NCI-H187 treated with DMSO at 0.1 percent for 48 hours (cell line): ENCODE measurements at places on chromosomes 3 and 15.

DNA sequence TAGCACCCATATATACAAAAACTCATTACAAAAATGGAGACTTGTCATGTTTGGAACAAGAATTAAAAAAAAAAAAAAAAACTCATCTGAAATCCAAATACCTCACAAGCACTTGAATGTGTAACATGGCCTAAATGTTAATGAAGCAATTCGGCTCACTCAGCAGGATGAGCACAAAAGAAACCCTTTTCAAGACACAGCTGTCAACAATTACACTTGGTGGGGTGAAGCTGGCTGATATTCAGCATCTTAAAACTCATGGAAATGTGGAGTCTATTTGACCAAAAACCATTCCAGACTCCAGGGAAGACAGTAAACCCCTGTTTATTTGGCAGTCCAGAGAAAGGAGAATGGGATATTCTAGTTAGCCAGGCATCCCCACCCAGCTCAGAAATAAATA lies 205.4 kb upstream of the TSC22D2 start:
- DNase-seq = no peak

- no peak for DNase-seq
These were observed 55.7 kb downstream of the CEMIP start for GRCh38 chr15:80834906-80835305.

GRCh38 chr3:42582474-42583070 lies 805 bp upstream of the SEC22C start:
- no peak for DNase-seq

- DNase-seq = no peak
These were observed 77.1 kb upstream of the FNDC3B start for GRCh38 chr3:171962137-171962720.

GRCh38 chr3:10708216-10708893 lies 107.7 kb upstream of the SLC6A11 start:
- no peak for DNase-seq

- DNase-seq = no peak
These were observed 100.4 kb downstream of the CORO2B start for GRCh38 chr15:68679161-68679560.

GRCh38 chr3:175029828-175030227 lies 170.7 kb downstream of the NAALADL2 start:
- DNase-seq = no peak

GRCh38 chr3:54376142-54376807 lies 253.9 kb downstream of the CACNA2D3 start:
- DNase-seq = no peak

GRCh38 chr3:29312395-29312794 lies 31.5 kb downstream of the RBMS3 start:
- DNase-seq = no peak

GRCh38 chr3:65806600-65806999 lies 232.1 kb downstream of the MAGI1 start:
- DNase-seq = no peak

GRCh38 chr3:142481196-142481595 lies 33.4 kb upstream of the XRN1 start:
- no peak for DNase-seq

DNA sequence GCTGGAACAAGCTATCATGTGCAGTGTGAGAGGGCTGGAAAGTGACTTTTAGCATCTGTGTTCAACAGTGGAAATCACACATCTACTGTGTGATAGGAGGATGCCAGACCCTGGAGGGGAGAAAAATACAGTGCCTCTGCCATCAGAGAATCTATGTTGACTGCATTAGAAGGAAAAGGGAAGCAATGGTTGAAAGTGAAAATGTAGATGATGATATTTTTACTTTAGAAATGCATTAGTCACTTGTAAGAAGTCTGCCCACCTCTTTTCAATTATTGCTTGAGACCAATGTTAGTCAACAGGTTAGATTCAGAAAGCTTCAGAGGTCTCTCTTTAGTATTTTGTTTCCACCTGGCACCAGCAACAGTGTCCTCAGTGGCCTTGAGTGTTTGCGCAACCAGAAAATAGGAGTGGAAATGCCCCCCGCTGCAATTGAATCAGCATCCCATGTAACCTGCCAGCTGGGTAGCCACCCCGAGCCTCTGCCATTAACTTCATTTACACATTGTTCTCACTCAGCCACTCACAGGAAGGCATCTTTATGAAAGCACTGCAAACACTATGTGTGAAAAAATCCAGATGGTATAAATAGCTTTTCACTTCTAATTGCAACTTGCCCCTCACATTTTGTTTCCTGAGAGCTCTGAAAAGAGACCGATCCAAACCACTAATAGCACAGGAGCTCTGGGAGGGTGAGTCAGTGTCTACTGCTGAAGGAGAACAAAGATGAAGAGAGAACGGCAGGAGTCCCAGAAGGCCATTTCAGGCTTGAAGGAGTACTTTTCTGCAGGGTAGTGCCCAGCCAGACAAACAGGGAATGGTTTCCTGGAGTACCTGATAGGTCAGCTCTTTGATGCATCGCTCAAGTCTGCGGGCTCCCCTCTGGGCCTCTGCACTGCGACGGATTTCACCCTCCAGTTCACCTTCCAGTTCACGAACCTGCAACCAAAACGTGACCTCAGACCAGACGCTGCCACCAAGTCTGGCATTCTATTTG lies 92.1 kb downstream of the HHLA2 start:
- DNase-seq = peak; percentile 89

- DNase-seq = no peak
These were observed 22.3 kb upstream of the GP9 start for GRCh38 chr3:129038121-129038855.

DNA sequence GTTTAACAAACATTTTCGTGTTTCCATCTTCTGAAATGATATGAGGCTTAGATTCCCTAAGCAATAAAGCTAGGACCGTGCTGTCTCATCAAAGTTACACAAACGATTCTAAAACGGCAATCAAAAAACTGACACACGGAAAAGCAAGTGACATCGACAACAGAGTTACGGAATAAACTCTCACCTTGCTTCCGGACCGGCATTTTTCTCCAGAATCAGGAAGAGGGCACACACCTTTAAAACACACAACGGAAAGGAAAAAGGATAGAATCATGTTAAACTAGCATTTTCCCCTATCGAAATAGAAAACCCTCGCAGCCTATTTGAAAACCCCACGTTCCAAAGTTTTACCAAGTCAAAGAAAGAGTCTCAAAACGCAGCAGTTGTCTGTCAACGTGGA lies 1.4 kb downstream of the DLG1 start:
- no peak for DNase-seq

DNA sequence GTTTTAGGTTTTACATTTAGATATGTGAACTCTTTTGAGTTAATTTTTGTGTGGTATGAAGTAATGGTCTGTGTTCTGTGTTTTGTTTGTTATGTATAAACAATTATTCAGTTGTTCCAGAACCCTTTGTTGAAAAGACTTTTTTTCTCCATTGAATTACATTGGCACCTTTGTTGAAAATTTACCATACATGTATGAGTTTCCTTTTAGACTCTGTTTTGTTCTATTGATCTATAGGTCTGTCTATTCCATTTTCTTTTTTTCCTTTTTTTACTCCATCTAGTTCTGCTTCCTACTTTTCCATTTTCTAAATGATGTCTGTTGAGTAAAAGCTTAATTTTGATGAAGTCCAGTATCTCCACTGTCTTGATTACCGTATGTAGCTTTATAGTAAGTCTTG lies 31.4 kb downstream of the ARIH2 start:
- DNase-seq = no peak

DNA sequence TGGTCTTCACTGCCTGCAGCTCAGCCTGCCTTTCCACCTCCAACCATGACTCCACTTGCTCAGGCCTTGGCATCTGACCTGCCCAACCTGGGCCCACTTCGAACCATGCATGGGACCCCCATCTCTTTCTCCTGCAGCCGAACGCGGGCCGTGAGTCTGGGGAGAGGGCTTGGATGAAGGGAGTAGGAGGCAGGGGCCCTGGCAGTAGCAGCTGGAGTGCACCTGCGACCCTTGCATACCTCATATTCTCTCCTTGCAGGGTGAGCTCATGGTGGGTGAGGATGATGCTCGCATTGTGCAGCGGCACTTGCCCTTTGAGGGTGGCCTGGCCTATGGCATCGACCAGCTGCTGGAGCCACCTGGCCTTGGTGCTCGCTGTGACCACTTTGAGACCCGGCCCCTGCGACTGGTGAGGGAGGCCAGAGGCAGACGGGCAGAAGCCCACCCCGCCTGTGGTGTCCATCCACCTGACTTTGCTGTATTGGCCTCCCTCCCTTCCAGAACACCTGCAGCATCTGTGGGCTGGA lies 13.5 kb downstream of the NT5DC2 start:
- DNase-seq = no peak

GRCh38 chr15:78329625-78330024 lies 10.5 kb upstream of the CRABP1 start:
- no peak for DNase-seq

DNA sequence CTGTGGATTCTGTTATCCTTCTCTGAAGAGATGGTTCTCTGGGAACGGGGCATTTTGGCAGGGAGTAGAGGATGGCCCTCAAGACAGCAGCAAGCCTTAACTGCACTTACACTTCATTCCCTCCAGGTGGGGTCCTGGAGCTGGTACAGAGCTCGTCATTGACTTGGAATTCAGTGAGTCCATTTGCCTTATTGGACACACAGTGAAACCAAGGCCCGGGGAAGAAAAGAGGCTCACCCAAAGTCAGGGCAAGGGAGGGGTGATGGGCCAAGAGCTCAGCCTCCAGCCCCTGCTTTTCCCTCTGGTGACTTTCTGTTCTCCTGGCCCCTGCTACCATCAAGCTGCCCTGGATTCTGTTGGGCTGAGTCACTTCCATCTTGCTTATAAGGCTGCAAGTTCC lies 125.6 kb downstream of the ETFA start:
- DNase-seq = no peak

- no peak for DNase-seq
These were observed 33.7 kb downstream of the SST start for GRCh38 chr3:187636528-187636927.

DNA sequence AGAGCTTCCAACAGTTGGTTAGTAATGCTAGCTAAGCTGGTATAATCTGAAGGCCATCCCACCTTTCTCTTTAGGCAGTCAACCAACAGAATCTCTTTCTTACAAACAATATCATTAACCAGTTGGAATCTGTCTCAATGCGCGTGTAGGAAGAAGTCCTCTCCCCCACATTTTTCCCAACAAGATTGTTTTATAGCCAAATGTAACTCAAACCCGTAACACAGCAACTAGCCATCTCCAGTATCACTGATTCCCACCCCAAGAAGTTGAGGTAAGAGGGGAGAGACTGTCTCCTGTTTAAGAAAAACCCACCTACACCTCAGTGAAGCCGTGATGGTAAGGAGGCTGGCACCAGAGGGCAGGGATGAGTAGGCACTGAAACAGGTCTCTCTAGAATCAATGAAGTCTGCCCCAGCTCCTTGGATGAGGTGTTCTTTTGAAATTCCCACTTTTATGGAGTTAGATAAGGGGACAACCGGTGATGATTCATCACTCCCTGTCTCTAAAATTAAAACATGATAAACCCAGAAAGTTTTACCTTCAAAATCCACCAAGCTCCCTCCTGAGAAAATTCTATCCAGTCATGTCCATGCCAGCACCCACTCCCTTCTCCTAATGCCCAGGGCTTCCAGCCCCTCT lies 30.9 kb downstream of the CDC25A start:
- no peak for DNase-seq

- DNase-seq = no peak
These were observed 133.2 kb downstream of the LMLN start for GRCh38 chr3:198093112-198093679.

GRCh38 chr3:187750513-187751123 lies 5.3 kb upstream of the BCL6 start:
- DNase-seq = no peak

DNA sequence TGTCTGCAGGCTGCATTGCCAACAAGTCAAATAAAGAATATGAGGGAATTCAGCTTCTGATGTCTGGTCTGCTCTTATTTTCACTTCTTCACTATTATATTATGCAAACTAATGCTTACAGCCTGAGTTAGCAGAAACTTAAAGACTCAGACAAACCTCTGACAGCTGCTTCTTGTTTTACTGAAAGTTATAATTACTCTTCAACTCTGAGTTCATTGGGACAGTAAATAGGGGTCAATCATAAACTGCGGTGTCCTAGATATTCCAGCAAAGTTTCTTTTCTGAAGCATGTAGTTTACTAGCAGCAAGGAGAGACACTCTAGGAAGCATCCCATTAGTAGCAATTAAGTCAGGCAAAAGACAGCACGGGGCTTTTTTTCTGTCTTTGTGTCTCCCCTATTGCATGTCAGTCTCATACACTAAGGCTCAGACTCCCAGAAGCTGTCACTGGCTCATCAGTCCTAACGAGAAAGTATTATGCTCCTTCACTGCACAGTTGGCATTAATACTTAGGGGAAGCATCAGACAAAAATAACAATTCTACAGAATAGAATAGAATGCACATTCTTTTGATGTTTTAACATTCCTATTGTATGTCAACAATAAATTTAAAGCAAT lies 1060.8 kb downstream of the ROBO1 start:
- no peak for DNase-seq

- no peak for DNase-seq
These were observed 56.9 kb downstream of the CYP19A1 start for GRCh38 chr15:51281368-51281967.

GRCh38 chr3:80018375-80018774 lies 250.6 kb upstream of the ROBO1 start:
- DNase-seq = no peak

- no peak for DNase-seq
These were observed 75.5 kb downstream of the ZBTB20 start for GRCh38 chr3:115071601-115072000.

DNA sequence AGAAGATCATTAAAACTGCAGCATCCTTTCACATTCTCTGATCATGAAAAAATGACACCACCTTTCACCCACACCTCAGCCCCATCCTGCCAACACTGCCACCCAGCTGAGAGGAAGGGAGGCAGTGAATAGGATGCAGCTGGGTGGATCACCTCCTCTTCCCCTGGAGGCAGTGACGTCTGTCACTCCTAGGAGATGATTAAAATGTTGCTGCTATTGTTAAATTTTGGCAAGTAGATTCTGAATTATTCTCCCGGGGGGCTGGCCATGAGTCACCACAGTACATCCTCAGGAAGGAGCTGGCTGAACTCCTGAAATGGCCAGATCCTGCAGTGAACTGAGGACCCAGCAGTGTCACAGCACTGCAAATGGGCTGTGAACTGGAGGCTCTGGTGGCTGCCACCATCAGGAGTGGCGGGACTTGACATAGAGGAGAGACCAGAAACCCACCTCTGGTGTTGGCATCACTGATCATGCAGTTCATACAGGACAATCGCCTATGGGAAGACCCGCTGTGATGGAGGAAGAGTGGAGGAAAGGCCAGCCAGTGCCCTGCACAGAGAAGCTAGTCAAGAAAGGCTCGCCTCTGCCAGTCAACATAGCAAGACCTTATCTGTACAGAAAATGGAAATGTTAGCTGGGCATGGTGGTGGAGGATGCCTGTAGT lies 199.1 kb downstream of the FAM43A start:
- DNase-seq = no peak

- no peak for DNase-seq
These were observed 422 bp downstream of the LSAMP start for GRCh38 chr3:116444819-116445310.

DNA sequence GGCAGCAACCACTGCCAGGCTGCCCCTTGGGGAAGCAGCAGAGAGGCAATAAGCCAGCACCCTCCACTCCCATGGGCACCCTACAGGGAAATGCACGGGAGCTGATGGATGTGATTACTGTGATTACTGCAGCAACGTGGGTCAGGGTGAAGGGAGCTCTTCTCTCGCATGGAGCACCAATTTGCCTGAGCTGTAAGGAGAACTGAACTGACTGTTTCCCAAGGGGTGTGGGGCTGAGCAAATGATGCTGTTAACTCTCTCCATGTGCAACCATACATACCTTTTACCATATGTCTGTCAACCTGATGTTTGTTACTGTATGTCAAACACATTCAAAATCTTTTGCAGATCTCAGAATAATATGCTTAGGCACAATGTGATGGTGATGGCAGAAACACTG lies 680.6 kb downstream of the SQOR start:
- no peak for DNase-seq
